H1 (cell line): ENCODE measurements at places on chromosomes 7 and 10. TPM values are rescaled to one million over a fixed set of nuclear protein-coding genes. Genes with fewer than 3 reads are reported as not detected.

BAIAP2L1 gene
- 42.0 and 42.9 TPM in 2 replicates for total RNA-seq

ANKRD30A gene
- not detected in 2 replicates for total RNA-seq

TRPV6 gene
- 0.48 and 0.52 TPM in 2 replicates for total RNA-seq

IL6 gene
- 0.41 and 0.73 TPM in 2 replicates for total RNA-seq

EVX1 gene
- not detected in 2 replicates for total RNA-seq

CC2D2B gene
- 0.29 and 0.71 TPM in 2 replicates for total RNA-seq

CLCN1 gene
- 0.33 and 0.41 TPM in 2 replicates for total RNA-seq

FAM237B gene
- not detected in 2 replicates for total RNA-seq

PDZD7 gene
- total RNA-seq, result 0.88 and 1.1 TPM in 2 replicates

TMEM106B gene
- total RNA-seq, result 27.5 and 29.1 TPM in 2 replicates

PIP gene
- not detected in 2 replicates for total RNA-seq

MRPS17 gene
- 27.3 and 30.4 TPM in 2 replicates for total RNA-seq

ABCB4 gene
- 0.57 and 0.60 TPM in 2 replicates for total RNA-seq

ITGB8 gene
- 3.6 TPM in 2 replicates for total RNA-seq

SPDYE11 gene
- not detected in 2 replicates for total RNA-seq

CCDC136 gene
- total RNA-seq, result 43.7 and 47.7 TPM in 2 replicates

GPNMB gene
- 0.52 and 1.1 TPM in 2 replicates for total RNA-seq

ZYX gene
- total RNA-seq, result 159 and 174 TPM in 2 replicates

CLRN3 gene
- not detected in 2 replicates for total RNA-seq

ADRB1 gene
- total RNA-seq, result 0.17 and 0.48 TPM in 2 replicates

SUGCT gene
- total RNA-seq, result 3.0 and 5.4 TPM in 2 replicates

ODAD2 gene
- 4.1 and 4.3 TPM in 2 replicates for total RNA-seq

ZNF425 gene
- total RNA-seq, result 4.0 and 6.1 TPM in 2 replicates

TEX36 gene
- not detected in 2 replicates for total RNA-seq

TRIM74 gene
- total RNA-seq, result 0.52 TPM in 1 of 2 replicates, not detected in the other

SYT15B gene
- total RNA-seq, result not detected in 2 replicates

MRPS16 gene
- total RNA-seq, result 125 TPM in 2 replicates

SDK1 gene
- total RNA-seq, result 7.2 and 7.3 TPM in 2 replicates
